ENCODE measurements at places on chromosomes 3 and 15.

DNA sequence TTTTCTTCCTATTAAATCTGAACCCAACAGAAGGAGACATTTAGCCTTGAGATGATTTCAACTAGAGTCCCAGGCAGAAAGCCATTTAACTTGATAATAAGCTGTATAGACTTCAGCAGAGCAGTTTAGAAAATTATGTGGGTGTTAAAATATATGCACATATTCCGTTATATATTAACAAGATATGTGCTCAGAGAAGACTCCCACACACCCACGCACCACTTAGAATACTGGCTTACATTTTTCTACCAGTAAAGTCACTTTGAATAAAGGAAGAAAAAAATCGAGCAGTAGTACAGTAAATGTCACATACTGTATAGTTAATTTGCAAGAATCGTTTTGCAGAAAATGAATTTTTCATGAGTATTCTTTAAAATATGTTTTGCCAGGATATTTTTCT, 599.3 kb downstream of the FGF12 start:
- no peak for DNase-seq

DNA sequence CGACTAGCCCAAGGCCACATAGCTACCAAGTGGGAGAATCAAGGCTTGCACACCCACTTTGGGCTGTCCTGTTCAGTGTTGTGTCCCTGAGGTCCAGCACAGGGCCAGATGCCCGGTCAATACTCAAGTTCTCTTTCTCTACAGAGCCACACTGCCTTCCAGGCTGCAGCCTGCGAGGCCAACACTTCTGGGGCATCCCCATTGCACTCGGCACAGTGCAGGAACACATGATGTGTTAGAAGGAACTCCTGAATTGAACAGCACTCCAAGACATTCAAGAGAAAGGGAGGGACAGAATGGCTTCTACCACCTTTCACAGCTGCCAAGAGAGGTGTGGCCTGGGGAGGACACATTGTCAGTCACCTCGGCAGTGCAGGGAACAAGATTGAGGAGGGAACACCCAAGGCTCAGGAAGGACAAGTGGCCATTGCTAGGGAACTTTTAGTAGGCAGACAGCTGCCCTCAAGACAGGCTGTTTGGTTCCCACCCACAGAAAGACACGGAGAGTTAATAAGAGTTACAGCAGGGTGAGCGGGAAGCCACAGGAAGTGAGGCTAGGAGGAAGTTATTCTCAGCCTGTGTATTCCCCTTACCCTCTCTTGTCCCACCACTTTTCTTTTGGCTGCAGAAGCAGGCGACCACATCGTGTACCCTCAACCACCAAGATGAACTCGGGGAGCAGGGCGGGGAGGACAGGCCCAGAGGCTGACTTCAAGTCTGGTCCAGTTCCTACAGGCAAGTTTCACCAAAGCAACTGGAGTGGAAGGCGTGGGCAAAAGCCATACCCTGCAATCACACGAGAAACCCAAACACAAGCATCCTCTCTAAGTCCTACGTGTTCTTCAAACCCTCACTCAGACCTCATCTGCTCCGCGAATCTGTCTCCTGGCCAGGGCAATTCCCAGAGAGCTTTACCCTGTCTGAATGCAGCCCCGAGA, 69.4 kb downstream of the SRGAP3 start:
- DNase-seq: no peak

DNA sequence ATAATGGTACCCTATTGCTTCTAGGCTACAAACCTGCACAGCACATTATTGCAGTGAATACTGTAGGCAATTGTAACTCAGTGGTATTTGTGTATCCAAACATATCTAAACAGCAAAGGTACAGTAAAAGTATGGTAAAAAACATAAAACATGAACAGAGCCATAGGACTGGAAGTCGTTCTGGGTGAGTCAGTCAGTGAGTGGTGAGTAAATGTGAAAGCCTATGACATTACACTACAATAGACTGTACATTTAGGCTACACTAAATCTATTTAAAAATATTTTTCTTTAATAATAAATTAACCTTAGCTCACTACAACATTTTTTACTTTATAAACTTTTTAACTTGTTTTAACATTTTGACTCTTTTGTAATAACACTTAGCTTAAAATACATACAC, 21.3 kb downstream of the RAB6B start:
- DNase-seq: no peak

DNA sequence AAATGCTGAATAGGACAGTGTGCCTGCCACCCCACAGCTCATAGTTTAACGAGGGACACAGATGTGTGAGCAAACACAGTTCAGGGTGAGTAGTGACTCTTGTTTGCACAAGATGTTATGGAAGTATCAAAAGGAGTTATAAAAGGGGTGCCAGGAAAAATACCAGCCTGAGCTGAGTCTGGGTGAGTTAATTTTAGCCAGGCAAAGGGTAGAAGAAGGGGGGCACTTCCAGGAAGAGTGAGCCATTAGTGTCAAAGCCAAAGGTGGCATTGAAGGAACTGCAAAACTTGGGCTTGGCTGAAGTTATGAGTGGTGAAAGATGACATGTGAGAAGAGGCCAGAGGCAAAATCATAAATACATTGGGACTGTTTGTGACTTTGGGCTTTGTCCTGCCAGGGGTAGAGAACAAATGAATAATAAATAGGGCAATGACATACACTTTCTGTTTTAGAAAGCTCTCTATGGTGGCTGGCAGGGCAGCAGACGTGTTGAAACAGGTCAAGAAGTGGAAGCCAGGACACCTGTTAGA, 1.9 kb upstream of the SPPL2A start:
- DNase-seq: no peak
